ENCODE measurements at places on chromosomes 6 and 20.

DNA sequence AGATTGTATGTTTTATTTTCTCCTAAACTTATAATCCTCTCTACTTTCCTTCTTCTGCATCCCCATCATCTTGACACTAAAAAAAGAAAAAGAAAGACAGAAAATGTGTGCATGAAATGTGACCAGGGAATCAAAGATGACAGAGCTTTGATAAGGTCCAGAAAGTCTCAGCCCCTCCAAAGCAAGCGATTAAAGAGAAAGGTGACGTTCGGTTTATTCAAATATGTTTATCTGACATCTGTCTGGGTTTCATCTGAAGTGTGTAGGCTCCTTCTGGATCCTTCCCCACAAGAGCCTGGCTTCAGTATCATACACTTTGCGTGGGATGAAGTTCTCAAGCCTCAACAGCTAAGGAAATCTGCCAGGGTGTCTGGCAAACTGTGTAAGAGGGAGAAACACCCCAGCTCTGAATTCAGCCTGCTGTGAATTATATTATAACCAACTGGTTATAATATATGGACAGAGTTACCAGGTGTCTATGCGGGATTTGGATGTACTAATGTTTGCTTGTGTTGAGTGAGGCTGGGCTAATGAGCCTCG lies 263.0 kb downstream of the ZNF217 start:
- DNase-seq = no peak

GRCh38 chr6:11460001-11460668 lies 77.4 kb upstream of the TMEM170B start:
- no peak for DNase-seq

GRCh38 chr20:43838703-43839060 lies 76.0 kb upstream of the TOX2 start:
- DNase-seq = no peak

GRCh38 chr6:1296542-1296941 lies 15.4 kb upstream of the FOXQ1 start:
- DNase-seq = no peak

- no peak for DNase-seq
Observed at GRCh38 chr6:29200767-29201662, 30.3 kb downstream of the OR2J2 start.

DNA sequence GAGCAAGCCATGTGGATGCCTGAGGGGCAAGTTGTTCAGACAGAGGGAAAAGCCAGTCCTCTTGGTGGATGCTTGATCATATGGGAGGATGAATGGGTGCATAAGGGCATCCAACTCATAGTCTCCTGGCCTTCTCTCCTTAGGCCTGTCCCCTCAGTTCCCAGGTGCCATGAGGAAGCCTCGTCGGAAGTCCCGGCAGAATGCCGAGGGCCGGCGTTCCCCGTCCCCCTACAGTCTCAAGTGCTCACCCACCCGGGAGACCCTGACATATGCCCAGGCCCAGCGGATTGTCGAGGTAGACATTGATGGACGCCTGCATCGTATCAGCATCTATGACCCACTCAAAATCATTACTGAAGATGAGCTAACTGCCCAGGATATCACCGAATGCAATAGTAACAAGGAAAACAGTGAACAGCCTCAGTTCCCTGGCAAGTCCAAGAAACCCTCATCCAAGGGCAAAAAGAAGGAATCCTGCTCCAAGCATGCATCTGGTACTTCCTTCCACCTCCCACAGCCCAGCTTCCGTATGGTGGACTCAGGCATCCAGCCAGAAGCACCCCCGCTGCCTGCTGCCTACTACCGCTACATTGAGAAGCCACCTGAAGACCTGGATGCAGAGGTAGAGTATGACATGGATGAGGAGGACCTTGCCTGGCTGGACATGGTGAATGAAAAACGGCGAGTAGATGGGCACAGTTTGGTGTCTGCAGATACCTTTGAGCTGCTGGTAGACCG lies 3.8 kb downstream of the BRPF3 start:
- no peak for DNase-seq

All from NCI-H1092 (cell line).